ENCODE measurements at places on chromosomes 1 and 21.
A peak's percentile ranks its signal among the peaks of the same experiment; 100 is the strongest.

GRCh38 chr1:63635681-63636080 lies 42.5 kb downstream of the PGM1 start:
- no peak for DNase-seq

- no peak for DNase-seq
These were observed 178.8 kb upstream of the ARHGEF16 start for GRCh38 chr1:3275471-3276340.

DNA sequence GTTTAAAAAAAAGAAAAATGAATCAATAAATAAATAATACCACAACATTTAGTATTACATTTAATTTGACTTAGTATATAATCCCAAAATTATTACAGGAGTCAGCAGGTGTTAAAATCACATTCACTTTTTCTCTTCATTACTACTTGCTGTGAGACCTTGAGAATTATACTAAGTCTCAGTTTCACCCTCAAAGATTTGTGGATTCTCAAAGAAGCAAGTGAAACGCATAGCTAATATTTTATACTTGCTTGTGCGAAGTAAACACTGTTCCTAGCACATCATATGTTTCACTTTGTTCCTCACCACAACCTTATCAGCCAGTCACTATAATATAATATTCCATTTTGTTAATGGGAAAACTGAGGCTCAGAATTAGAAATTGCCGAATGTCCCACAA lies 4.0 kb downstream of the CLCA1 start:
- DNase-seq = no peak

DNA sequence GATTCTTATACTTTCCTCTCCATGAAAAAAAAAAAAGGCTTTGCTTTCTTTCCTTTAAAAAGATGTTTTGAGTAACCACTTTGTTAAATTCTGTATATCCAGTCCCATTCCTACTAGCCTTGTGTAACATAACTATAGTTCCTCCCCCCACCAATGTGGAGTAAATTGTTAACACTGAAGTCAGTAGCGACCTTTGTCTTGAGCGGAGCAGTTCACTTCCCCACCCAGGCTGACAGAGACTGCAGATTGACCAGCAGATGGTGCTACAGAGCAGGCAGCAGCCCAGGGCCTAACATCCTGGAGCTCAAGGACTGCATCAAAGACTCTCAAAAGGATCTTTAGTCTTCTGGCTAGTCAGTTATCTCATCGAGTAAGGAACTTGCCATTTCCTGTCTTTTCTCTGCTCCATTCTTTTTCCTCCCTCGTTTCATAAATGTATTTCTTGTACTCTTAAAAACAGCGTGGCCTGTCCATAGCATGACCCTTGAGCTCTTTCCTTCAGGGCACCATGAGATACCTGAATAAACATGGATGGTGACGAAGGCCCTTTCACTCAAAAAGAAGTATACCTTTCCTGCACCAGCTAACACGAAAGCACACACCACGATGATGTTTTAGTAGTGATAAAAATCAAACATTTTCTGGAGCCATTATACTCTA lies 503.5 kb upstream of the PKN2 start:
- DNase-seq = peak; percentile 20

DNA sequence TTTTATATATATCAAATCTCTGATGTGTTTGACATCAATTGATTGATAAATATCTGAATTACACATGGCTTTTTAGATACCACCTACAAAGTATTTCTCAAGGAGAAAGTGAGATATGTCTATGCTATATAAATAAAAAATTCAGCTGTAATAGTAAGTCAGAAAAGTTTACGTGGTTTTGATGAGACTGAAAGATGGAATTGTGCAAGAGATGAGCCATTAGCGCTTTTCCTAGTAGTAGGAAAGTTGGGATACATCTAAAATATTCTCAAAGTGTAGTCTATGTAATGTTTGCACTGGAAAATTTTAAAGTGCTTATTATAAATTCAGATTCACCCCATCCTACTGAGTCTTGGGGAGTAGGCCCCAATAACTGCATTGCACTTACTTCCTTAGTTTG lies 49.1 kb downstream of the SGIP1 start:
- no peak for DNase-seq

GRCh38 chr21:29407571-29407970 lies 108.8 kb downstream of the BACH1 start:
- DNase-seq = no peak

DNA sequence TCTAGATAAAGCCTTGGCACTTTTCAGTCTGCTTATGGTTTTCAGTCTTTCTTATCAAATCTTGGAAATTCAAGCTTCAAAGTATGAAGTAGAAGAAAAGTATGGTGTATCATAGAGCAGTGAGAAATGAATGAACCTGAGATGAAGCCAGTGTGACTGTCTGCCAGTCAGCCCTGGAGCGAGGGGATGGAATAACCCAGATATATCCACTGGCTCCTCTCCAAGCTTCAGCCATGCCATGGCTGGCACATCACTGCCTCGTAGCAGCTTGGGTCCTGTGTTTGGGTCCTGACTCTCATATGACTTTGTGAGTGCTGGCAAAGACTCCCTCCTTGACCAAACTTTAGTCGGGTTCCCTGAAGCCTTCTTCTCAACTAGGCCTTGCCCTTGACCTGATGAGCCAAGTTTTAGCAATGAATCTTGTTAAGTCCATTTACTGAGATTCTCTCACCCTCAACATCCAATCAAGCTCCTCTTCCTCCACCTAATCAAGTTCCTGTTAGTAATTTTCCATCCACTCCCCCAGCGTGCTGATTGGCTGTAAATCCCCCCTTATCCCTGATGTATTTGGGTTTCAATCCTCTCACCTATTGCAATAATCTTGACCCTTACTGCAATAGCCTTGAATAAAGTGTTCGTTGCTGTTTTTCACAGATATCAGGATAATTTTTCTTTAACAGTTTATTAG lies 62.5 kb upstream of the PRDX6 start:
- no peak for DNase-seq

DNA sequence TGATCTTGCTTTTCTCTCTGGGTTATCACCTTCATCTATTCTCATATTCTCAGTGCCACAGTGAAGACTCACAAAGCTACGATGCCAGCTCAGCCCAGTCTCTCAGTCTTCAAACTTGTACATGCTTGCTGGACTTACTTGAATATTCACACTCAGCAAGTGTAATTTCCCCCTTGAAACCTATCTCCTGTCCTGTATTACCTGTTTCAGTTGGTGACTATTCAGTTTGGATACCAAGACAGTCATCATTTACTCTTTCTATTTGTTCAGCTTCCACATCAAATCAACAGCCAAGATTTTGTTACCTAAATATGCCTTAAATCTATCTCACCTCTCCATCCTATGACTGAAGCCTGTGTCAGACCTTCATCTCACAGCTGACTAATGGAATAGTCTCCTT lies 209.7 kb downstream of the LRRC7 start:
- no peak for DNase-seq

DNA sequence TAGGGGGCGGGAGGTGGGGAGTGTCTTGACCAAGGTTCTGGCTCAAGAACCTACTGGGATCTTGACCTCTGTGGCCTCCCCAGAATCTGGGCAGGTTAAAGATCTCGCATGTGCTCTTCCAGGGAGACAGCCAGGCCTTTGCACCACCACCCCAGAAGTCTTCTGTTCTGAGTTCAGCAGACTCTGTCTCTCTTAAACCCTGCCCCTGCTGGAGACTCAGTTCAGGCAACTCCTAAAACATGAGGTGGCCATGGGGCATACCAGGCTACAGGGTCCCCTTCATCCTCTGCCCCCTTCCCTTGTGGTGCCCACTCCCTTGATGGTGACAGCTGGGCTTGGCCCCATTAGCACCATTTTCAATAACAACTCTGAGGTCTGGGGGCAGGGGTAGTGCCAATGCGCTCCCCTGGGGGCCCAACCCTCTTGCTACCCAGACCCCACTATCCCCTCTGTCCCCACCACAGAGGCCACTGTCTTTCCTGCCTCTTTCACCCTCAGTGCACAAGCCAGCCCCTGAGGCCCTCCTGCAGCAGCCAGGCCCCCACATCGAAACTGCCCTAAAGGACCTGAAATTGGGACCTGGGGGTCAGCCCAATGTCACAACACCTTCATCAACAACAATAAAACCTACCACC lies 132.7 kb upstream of the RUNX3 start:
- DNase-seq = no peak

GRCh38 chr1:168137515-168137821 lies 738 bp upstream of the GPR161 start:
- no peak for DNase-seq

- DNase-seq = no peak
These were observed 453.7 kb downstream of the SETD4 start for GRCh38 chr21:35606578-35606977.

GRCh38 chr1:200038325-200038980 lies 10.9 kb downstream of the NR5A2 start:
- DNase-seq = no peak

DNA sequence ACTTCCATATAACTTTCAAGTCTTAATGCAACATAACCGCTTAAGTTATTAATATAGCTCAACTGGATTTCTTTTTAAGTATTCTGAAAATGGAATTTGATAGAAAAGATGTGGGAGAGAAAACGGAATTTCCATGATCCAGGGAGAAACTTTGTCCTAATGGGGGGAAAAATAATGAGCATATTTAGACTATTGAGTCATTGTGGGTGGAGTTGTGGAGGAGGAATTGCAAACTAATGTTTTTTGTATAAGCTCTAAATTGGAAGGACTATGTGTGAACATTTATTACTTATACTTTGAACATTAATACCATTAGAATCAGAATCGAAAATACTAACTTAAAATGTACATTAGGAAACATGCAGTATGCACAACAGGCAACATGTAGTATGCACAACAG lies 159.9 kb upstream of the NEGR1 start:
- no peak for DNase-seq

DNA sequence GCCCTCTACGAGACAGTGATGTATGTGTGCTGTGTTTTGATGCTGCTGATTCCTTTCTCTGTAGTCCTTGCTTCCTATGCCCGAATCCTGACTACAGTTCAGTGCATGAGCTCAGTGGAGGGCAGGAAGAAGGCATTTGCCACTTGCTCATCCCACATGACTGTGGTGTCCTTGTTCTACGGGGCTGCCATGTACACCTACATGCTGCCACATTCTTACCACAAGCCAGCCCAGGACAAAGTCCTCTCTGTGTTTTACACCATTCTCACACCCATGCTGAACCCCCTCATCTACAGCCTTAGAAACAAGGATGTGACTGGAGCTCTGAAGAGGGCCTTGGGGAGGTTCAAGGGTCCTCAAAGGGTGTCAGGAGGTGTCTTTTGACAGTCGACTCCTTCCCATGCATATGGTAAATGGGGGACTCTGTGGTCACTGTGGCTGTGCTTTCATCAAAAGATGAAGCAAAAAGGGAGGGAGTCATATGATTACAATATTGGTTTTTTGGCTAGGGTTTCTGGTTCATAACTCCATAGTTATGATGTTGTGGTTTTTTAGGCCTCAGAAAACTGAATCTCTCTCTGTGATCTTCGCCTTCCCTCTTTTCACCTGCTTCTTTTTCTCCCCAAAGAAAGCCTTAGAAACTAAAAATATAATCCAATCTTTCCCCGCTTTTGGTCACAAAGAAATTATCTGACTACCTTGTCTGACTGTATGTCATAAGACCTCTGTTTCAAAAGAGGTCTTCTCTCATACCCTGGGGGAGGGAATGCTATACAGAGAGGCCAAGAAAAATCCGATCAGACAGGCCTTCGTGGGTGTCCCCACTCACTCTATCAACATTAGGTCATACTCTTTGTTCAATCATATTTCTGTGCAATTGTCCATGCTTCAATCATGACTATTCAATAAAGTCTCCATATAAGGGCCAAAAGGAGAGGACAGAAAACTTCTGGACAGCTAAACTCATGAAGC lies 4.2 kb downstream of the OR2T1 start:
- no peak for DNase-seq

- peak; percentile 23 for DNase-seq
These were observed 1.5 kb upstream of the ETS2 start for GRCh38 chr21:38804030-38804788.

- DNase-seq = no peak
These were observed 164.4 kb upstream of the PALMD start for GRCh38 chr1:99481391-99481996.

- DNase-seq = no peak
These were observed 8.1 kb upstream of the LBR start for GRCh38 chr1:225435957-225436392.

All from HuH-7.5 (cell line).